ENCODE measurements at places on chromosomes 4 and X.

DNA sequence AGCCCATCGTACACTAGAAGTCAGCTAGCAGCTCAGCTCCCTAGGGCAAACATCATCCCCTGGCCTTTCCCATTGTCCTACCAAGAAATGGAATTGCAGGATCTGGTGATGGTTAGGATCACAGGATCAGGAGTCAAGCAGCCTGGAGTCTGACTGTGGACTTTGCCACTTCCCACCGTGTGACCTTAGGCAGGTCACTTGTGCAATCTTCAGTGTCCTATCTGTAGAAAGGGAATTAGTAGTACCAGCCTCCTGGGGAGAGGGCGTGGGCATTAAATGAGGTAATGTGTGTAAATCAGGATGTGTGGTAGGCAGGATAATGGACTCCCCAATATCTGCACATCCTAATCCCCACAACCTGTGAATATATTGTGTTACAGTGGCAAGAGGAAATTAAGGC, 38.6 kb upstream of the APLN start:
- no peak for DNase-seq

DNA sequence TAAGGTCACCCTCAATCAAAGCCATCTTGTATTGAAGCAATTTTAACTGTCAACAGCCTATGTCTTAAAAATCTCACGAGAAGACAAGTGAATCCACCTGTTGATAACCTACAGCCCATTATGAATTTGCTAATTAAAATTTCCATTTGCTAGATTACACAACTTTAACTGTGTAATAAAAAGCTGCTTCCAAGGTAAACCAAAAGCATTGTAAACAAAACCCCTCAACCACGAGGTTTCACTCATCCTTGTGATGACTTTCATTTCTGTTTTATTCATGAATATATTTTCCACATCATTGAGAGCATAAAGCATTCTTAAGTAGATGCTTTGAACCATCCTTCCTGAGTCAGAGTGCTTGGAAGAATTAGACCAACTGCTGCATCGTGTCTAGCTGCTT, 217.5 kb upstream of the GYPA start:
- DNase-seq, result no peak

GRCh38 chr4:77899607-77900006, 37.0 kb downstream of the MRPL1 start:
- no peak for DNase-seq

DNA sequence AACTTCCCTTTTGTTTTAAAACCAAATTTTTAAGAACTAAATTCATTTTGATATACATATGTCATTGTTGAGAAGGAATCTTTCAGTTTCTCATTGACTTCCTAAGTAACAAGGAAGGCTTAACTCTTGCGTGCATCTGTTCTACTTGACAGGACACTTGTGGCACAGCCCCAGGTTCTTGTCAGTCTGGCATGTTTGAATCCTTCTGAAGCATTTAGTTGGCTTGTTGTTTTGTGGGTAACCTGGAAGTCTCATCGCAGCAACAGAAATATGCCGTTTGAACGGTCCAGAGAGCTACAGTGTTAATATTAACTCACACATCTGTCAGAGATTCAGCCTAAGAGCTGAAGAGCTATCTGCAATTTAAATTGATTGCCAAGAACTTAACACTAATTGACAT, 76.0 kb downstream of the GLRA3 start:
- no peak for DNase-seq

GRCh38 chr4:189202182-189202868, 738.3 kb upstream of the FRG1 start:
- no peak for DNase-seq

GRCh38 chr4:92447255-92447905, 143.6 kb downstream of the GRID2 start:
- no peak for DNase-seq
